ENCODE measurements at places on chromosomes 7 and 10. TPM values are rescaled to one million over a fixed set of nuclear protein-coding genes. Genes with fewer than 3 reads are reported as not detected.

Gene UPK3BL2
- 2.4 TPM for total RNA-seq

Gene HGF
- not detected for total RNA-seq

Gene CYP26C1
- total RNA-seq, result not detected

Gene MYO1G
- 0.09 TPM for total RNA-seq

Gene ANXA8
- total RNA-seq, result 33.2 TPM

Gene CAMK1D
- 7.9 TPM for total RNA-seq

Gene C7orf57
- 0.37 TPM for total RNA-seq

Gene EN2
- 0.54 TPM for total RNA-seq

Gene ANKRD30A
- total RNA-seq, result 1.4 TPM

Gene TMEM213
- not detected for total RNA-seq

Gene HYAL4
- 0.08 TPM for total RNA-seq

Gene CFAP46
- total RNA-seq, result 1.0 TPM

Gene NAT16
- 0.17 TPM for total RNA-seq

Gene UCMA
- total RNA-seq, result not detected

Gene PLA2G12B
- total RNA-seq, result not detected

Gene PAOX
- 0.92 TPM for total RNA-seq

Gene ANKRD1
- 4.4 TPM for total RNA-seq

Gene CCL24
- not detected for total RNA-seq

Gene HABP2
- total RNA-seq, result 0.07 TPM

Gene FAM25G
- not detected for total RNA-seq

Gene IRF5
- total RNA-seq, result 14.9 TPM

Gene ZNF117
- 0.15 TPM for total RNA-seq

Gene CUX1
- 43.0 TPM for total RNA-seq

Gene OPN1SW
- total RNA-seq, result not detected

Gene ZNF503
- 13.0 TPM for total RNA-seq

Gene PRSS58
- total RNA-seq, result not detected

Gene SLC13A1
- total RNA-seq, result not detected

Gene CPN1
- 0.20 TPM for total RNA-seq

Gene NCF1
- 0.12 TPM for total RNA-seq

Gene NUTM2B
- total RNA-seq, result 0.27 TPM

Gene CDK5
- total RNA-seq, result 34.2 TPM

Gene KCND2
- total RNA-seq, result not detected

Gene CYP2C8
- not detected for total RNA-seq

Gene SPDYE2B
- not detected for total RNA-seq

Gene ITIH5
- 0.08 TPM for total RNA-seq

Gene FAM185A
- total RNA-seq, result 7.4 TPM

Gene PHYHIPL
- total RNA-seq, result 0.29 TPM

Gene SH3PXD2A
- 2.2 TPM for total RNA-seq

Gene GRID2IP
- total RNA-seq, result 0.01 TPM

Gene SEMA3D
- total RNA-seq, result 0.05 TPM

Gene DPYSL4
- 20.5 TPM for total RNA-seq

Gene CISD1
- total RNA-seq, result 55.9 TPM
